Activated CD4-positive, alpha-beta T cell treated with anti-CD3 and anti-CD28 coated beads, Interleukin-2, amount 50 U/mL, for 1 hour (primary cell): ENCODE measurements at places on chromosomes 13 and 19.
A peak's percentile ranks its signal among the peaks of the same experiment; 100 is the strongest.

- no peak for DNase-seq
These were observed 24.3 kb downstream of the ARL11 start for GRCh38 chr13:49652355-49653305.

DNA sequence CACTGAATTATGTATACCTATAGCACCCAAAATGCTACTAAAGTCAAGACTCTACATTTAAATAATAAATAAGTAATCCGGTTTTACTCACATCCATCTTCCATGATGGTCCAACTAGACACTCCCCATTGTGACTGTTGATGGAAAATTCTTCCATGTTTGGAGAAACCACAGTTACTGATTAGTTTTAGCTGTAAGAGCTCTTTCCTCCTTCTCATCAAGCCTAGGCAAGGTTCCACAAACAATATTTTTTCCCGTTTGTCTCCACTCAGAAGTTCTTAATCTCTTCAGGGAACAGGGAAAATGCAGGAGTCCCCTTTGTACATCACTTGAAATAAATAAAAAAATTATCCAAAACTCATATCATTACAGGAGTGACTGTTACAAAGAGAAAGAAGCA is 70.7 kb upstream of the EDNRB start:
- no peak for DNase-seq

DNA sequence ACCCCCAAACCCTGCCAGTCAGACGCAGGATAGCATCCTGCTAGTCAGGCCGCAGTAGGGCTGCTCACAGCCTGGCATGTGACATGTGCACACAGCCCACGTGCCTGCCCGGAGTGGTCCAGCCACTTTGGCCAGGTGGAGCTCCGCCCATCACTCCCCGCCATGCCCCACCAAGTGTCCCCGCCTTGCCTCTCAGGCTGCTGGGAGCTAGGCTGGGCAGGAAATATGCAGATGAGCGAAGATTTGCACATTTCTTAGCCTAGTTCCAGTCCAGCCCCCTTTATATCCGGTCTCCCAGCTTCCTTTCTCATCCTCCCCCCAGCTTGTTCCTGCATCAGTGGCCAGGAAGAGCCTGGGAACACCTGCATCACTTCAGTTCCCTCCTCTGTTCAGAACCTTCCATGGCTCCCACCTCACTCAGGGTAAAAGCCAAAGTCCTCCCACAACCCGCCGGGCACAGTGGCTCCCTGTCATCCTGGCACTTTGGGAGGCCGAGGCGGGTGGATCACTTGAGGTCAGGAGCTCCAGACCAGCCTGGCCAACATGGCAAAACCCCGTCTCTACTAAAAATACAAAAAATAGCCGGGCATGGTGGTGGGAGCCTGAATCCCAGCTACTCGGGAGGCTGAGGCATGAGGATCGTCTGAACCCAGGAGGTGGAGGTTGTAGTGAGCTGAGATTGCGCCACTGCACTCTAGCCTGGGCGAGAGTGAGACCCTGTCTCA is 2.3 kb upstream of the DOCK6 start:
- DNase-seq: no peak

DNA sequence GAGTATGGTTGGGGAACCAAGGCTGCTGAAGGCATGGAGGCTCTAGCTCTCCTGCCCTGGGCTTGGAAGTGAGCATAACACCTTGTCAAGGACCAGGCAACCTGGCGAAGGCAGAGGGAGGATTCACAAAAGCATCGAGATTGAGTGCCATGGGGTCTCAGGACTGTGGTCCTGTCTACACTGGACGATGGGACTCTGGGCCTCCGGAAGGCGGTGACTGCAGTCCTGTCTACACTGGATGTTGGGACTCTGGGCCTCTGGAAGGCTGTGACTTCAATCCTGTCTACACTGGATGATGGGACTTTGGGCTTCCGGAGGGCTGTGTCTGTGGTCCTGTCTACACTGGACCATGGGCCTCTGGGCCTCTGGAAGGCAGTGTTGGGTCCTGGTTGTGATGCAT is 290.4 kb downstream of the TEX29 start:
- DNase-seq: no peak

DNA sequence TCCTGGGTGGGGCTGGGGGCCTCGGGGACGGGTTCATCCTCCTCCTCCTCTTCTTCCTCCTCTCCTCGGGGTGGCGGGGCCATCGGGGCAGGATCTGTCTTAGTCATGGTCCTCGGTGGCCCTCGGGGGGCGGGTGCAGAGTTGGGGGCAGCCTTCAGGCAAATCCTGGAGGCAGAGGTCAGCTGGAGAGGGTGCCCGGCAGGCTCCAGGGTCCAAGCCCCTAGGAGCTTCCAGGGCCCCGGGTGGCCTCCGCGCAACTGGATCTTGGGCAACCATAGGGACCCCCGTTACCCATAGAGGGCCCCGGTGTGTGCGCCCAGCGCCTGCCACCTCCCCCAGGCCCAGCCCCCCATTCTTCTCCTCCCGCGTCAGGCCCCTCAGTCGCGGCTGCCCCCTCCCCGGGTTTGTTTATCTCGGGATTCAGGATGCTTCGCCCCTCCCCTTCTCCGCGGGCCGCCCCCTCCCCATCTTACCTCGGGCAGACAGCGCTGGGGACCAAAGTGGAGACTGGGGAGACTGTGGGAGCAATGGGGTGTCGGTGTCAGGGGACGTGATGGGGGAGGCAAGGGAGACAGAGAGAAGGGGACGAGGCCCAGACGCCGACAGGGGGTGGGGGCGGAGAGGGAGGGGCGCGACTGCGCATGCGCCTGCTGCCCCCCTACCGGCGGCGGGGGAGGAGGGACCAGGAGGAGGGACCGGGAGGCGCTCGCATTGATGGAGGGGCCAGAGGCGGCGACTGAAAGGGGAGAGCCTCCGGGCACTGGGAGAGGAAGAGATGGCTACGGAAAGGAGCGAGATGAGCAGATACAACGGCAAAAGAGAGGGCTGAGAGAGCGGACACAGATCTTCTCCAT is at the start of gene CLIP3:
CLIP3 (minus strand) TSS at position 623 of the 854 bp plus-strand sequence; CDS start at position 107, 516 bp downstream.
- peak; percentile 16 for DNase-seq

GRCh38 chr13:101520672-101521071 is 68.2 kb downstream of the ITGBL1 start:
- DNase-seq: no peak

GRCh38 chr13:43041369-43041921 is 18.1 kb downstream of the DNAJC15 start:
- DNase-seq: no peak

DNA sequence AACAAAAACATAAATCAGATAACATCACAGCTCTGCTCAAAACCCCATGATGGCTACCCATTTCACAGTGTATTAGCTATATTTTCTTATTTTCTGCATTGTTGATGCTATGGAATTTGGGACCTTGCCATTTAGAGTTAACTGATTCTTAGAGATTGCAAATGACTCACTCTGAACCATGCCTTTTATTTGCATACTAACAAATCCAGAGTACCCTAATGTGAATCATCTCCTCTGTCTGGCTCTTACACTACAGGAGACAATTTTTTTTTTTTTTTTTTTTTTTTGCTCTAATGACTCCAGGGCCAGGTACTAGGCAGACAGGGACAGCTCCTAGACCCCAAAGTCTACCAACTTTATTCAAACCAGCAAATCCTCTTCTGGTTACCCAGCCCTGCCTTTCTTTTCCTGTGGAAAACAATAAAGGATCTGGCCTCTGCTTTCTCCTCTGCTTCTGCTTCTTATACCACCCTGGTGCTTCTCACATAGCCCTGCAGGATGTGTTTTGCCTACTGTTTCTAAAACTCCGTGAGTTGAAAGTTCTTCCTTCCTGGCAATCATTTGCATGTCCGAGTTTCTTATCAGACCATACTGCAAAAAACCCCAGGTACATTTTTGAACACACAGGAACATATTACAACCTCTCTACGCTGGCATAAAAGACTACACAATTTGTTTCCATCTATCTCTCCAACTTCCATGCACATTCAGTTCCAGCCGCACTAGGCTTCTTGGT is 10.6 kb upstream of the ZNF460 start:
- DNase-seq: no peak

DNA sequence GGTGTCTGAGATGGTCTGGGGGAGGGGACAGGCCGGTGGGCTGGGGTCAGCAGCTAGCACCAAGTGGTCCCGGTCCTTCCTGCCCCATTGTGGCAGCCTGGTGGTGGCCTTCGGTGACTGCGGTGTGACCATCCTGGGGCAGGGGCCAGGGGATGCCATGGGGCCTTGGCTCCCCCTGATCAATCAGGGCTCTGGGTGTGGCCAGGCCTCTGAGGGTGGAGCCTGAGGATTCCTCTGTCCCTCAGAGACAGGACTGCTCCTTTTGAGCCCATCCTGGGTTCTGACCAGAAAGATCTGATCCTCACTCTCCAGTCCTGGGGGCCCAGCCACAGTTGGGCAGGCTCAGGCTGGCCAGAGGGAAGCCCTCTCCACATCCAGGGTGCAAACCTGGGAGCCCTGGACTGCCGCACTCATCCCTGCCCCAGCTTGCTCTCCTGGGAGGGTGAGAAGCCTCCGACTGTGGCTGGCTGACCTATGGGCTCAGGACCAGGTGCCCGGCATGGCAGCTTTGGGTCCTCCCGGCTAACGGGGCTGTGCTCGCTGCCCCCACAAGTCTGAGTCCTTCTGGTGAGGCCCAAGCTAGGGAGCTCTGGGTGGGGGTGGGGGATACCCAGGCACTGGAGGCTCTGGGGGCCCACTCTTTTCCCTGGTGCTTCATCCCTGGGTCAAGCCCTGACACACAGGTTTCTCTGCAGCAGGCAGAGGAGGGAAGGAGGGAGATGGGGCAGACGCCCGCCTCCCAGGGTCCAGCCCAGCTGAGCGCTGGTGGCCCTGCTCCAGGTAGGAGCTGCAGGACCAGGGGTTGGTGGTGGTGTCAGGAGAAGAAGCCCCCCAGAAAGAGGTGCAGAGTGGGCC is 59.5 kb downstream of the IER2 start:
- no peak for DNase-seq

- DNase-seq: no peak
These were observed 2.4 kb upstream of the CHAMP1 start for GRCh38 chr13:114311908-114312307.

- no peak for DNase-seq
These were observed 13.8 kb upstream of the CEACAM16 start for GRCh38 chr19:44684892-44685863.

DNA sequence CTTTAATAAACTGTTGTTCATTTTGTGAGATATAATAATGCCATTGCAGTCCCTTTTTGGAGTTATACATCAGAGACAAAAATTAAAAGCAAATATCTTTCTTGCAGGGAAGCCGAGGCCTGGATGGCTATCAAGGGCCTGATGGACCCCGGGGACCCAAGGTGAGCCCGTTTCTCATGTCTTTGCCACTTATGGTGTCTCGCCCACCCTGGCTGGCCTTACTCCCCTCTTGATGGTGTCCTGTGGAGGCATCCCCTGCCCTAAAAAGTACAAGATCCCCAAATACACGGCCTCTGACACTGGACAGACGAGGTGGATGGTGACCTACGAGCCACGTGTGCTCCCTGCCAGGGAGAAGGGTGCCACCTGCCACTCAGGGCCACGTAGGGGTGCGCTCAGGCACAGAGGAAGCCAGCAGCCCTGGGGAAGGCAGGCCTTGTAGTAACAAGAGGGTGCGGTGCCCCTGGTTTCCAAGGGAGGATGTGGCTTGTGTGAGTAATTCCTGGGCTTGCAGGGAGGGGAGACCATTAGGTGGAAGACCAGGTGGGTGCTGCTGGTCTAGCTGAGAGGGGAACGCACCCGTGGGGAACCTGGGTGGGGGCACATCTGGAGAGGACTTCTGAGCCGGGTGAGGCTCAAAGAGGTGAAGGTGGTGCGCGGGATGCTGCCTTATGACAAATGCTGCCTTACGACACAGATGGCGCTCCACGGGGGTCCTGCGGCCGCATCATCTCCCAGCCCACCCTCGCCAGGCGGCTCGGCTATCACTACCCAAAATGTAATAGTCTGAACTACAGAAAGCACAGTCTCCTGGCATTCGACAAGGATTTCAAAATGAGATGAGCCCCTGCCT is 115.6 kb downstream of the RAB20 start:
- DNase-seq: no peak

- no peak for DNase-seq
These were observed 24.3 kb upstream of the EEF1AKMT1 start for GRCh38 chr13:20798027-20798426.

DNA sequence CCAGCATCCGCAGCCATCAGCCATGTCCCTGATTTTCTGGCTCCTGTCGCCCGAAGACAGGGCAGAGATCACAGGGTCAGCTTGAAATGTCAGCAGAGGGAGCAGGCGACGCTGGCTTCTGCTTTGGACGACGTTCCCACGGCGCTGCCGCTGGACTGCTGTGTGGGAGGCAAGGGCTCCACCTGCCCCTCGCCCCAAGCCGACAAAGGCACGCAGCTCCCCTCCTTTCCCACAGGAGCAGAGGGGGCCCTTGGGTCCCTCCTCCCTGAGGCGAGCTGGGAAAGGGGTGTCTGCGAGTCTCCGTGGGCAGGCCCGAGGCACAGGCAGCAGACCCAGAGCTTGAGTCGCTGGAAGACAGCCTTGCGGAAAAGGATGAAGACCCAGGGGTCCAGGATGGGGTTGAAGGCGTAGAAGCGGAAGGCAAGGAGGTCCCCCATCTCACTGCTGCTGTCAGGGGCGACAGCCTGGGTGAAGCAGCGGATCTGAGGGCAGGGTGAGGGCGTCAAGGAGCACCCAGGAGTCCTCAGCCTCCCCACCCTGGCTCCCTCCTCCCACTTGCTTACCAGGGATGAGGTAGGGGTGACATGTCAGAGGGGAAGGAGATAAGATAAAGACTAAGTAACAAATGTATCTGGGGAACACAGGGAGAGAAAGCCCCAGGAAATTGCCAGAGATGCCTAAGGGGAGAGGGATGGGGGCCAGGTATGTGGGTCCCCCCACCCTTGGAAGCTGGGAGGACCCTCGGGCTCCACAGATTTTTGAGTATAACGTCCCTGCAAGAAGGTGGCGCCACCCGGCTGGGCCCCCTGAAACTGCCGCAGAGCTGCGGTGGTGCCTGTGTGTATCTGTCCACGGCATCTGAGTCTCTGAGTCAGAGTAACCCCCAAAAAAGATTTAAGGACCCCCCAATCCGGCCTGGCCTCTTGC is 3.4 kb downstream of the PTGIR start:
- no peak for DNase-seq

DNA sequence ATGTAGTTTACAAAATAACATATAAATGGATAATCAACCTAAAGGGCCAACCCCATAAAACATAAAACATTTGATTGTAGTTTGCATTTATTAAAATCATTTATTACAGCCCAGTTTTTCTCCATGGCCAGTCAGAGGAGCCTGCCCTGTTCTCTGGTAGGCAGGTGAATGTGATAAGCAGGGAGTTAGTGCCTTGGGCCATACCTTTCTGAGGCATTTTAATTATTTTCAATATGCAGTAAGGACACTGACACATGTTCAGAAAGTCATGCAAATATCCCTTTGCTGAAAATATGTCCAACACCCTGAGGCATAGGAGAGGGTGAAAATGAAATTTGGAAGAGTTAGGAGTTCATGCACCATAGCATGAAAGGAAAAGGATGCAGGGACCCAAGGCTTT is 242.6 kb upstream of the EDNRB start:
- no peak for DNase-seq

GRCh38 chr13:45787346-45787745 is 64.2 kb downstream of the SIAH3 start:
- no peak for DNase-seq
